ENCODE measurements at places on chromosomes 11 and 22.

DNA sequence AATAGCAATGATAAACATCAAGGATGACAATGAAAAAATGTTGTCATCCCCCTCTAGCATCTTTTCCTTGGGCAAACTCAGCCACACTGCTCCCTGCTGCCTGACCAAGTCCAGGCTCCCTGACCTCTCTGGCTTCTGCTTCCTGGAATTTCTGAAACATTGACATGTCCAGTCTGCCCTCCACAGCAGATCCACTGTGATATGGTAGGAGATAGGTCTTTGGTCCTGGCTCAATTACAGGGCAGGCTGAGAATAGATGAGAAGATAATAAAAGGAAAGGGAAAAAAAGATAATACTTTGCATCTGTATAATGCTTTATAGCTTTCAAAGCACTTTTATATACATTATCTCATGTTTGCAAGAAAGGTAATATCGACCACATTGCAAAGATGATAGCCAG, 417.7 kb downstream of the BUD13 start:
- no peaks in the 10 kb centered on the region for H3K4me1 ChIP-seq
- H3K36me3 ChIP-seq = no peaks in the 10 kb centered on the region
- no peak overlapping the region for H3K4me3 ChIP-seq
- DNase-seq = no peak
- no peak overlapping the region for H3K27ac ChIP-seq
- peaks cover 4% of the 10 kb centered on the region for H3K27me3 ChIP-seq

- peaks cover 7% of the 10 kb centered on the region for H3K27me3 ChIP-seq
- no peak for DNase-seq
- H3K4me3 ChIP-seq = no peak overlapping the region
- H3K4me1 ChIP-seq = no peaks in the 10 kb centered on the region
Observed at GRCh38 chr11:78748918-78749690, 174.4 kb upstream of the NARS2 start.

- peaks cover 8% of the 10 kb centered on the region for H3K27me3 ChIP-seq
- no peak for DNase-seq
- peak overlapping the region; percentile 95 for H3K27ac ChIP-seq
- H3K4me1 ChIP-seq = peaks cover 86% of the 10 kb centered on the region
- peak overlapping the region; percentile 86 for H3K4me3 ChIP-seq
Observed at GRCh38 chr11:1756791-1757771, 6.6 kb downstream of the CTSD start.

DNA sequence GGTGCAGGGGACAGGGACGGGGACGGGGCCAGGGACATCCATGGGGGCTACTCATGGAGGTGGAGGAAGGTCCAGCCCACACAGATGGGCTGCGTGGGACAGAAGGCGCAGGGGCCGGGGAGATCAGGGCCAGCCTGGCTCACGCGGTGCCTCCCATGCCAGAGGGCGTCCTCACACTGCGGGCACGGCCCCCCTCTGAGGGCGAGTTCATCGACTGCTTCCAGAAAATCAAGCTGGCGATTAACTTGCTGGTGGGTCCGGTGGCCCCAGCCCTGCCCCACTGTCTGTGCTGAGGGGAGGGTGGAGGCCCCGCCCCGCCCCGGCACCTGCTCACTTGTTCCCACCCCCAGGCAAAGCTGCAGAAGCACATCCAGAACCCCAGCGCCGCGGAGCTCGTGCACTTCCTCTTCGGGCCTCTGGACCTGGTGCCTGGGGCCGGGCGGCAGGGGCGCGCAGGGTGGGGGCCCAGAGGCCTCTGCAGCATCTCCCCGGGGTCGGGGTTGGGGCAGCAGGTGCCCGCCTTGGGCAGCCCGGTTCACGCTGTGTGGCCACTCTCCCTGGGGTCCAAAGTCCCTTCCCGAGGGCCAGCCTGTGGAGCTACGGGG, 15.8 kb downstream of the EPS8L2 start:
- peaks cover 6% of the 10 kb centered on the region for H3K27me3 ChIP-seq
- peaks cover 8% of the 10 kb centered on the region for H3K4me1 ChIP-seq
- H3K36me3 ChIP-seq = no peaks in the 10 kb centered on the region
- H3K4me3 ChIP-seq = no peak overlapping the region
- DNase-seq = no peak
- H3K27ac ChIP-seq = no peak overlapping the region

DNA sequence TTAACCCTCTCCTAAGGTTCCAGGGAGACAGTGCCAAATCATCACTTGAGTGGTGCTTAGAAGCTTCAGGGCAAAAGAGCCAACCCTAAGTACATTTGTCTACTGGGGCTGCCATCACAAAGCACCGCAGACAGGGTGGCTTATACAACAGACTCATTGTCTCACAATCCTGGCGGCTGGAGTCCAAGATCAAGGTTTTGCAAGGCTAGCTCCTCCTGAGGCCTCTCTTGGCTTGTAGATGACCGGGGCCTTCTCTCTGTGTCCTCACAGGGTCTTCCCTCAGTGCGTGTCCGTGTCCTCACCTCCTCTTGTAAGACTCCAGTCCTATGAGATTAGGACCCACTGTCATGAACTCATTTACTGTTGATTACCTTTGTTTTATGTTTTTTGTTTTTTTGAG, 34.1 kb upstream of the CD81 start:
- DNase-seq = no peak
- H3K27me3 ChIP-seq = peaks cover 7% of the 10 kb centered on the region
- peaks cover under 1% of the 10 kb centered on the region for H3K36me3 ChIP-seq
- no peak overlapping the region for H3K27ac ChIP-seq

DNA sequence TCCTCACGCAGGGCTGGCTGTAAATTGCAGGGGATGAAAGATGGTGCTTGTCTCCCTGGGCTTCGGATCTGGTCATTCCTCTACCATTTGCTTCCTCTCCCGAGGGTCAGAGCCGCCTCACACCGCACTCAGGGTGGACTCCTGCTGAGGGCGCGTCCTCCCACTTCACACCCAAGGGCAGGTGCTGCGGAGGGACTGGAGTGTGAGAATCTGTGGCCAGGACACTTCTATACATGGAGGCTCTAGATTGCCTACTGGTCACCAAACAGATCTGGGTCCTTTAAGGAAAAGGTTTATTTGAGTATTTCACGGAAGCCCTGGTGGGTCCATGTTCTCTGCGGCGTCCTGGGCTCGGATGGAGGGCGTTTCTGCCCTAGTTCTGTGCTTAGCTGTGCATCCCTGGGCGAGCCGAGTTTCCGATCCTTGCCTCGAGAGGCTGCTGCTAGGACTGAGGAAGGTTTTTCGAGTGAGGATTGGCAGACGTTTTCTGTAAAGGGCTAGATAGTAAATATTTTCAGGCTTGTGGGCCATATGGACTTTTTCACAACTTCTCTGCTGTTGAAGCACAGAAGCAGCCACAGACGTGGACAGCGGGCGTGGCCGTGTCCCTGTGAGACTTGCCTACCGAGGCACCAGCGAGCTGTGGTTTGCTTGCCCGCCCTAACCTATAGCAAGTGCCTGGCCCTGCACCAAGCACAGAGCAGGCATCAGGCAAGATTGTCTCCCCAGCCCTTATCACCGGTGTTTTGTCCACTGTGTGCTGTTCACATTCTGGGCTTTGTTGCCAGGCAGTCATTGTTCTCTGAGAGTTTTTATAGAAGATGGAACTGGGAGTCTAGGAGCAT, 279.0 kb downstream of the TBC1D22A start:
- peaks cover 43% of the 10 kb centered on the region for H3K4me1 ChIP-seq
- H3K27ac ChIP-seq = no peak overlapping the region
- peaks cover 4% of the 10 kb centered on the region for H3K36me3 ChIP-seq
- H3K27me3 ChIP-seq = peaks cover 14% of the 10 kb centered on the region

DNA sequence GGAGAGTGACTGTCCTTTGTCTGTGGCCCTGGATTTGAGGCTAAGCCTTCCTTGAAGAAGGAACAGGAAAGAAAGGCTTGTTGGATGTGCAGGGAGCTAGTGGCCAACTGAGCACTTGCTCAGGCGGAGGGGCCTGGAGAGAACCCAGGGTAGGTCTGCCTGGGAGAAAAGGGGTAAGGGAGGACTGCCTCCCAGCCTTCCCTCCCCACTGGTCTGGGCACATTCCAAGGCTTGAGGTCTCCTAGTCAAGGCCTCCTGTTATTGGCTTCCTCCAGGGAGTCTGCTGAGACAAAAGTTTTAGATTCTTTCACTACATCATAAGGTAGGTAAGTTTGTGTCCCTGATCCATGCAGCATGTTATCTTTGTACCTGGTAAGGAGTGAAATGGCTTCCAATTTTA, 15.2 kb downstream of the KCNQ1OT1 start:
- no peak overlapping the region for H3K27ac ChIP-seq
- H3K27me3 ChIP-seq = no peaks in the 10 kb centered on the region
- no peak for DNase-seq
- no peak overlapping the region for H3K4me3 ChIP-seq
- no peaks in the 10 kb centered on the region for H3K4me1 ChIP-seq
- H3K36me3 ChIP-seq = no peaks in the 10 kb centered on the region

GRCh38 chr11:66084821-66085475, 14.9 kb downstream of the PACS1 start:
- peaks cover under 1% of the 10 kb centered on the region for H3K36me3 ChIP-seq
- no peak overlapping the region for H3K4me3 ChIP-seq
- no peak for DNase-seq

- H3K27me3 ChIP-seq = peaks cover 4% of the 10 kb centered on the region
- H3K27ac ChIP-seq = peak overlapping the region; percentile 100
- H3K4me1 ChIP-seq = peaks cover 57% of the 10 kb centered on the region
- peak; percentile 14 for DNase-seq
- H3K36me3 ChIP-seq = peaks cover 20% of the 10 kb centered on the region
Observed at GRCh38 chr22:41681616-41682015, 7.1 kb downstream of the SNU13 start.

- DNase-seq = no peak
- H3K36me3 ChIP-seq = peaks cover 10% of the 10 kb centered on the region
- peaks cover 29% of the 10 kb centered on the region for H3K4me1 ChIP-seq
- H3K27me3 ChIP-seq = no peaks in the 10 kb centered on the region
- no peak overlapping the region for H3K27ac ChIP-seq
Observed at GRCh38 chr22:45157907-45158306, 5.8 kb upstream of the NUP50 start.

GRCh38 chr22:39937906-39938305, 22.3 kb upstream of the TMA7B start:
- H3K27ac ChIP-seq = peak overlapping the region; percentile 52
- peak overlapping the region; percentile 21 for H3K4me3 ChIP-seq

- H3K36me3 ChIP-seq = no peaks in the 10 kb centered on the region
- no peak for DNase-seq
- H3K4me1 ChIP-seq = peaks cover 99% of the 10 kb centered on the region
- H3K4me3 ChIP-seq = peak overlapping the region; percentile 66
- peak overlapping the region; percentile 89 for H3K27ac ChIP-seq
Observed at GRCh38 chr11:3879216-3879966, 23.9 kb downstream of the STIM1 start.

DNA sequence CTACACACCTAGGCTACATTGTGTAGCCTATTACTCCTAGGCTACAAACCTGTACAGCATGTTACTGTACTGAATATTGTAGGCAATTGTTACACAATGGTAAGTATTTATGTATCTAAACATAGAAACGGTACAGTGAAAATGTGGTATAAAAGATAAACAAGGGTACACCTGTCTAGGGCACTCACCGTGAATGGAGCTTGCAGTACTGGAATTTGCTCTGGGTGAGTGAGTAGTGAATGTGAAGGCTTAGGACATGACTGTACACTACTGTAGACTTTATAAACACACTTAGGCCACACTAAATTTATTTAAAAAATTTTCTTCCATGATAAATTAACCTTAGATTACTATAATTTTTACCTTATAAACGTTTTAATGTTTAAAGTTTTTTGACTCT, 171.7 kb upstream of the NCAM1 start:
- no peaks in the 10 kb centered on the region for H3K36me3 ChIP-seq
- no peak for DNase-seq
- peaks cover 8% of the 10 kb centered on the region for H3K4me1 ChIP-seq
- no peak overlapping the region for H3K27ac ChIP-seq
- no peak overlapping the region for H3K4me3 ChIP-seq
- H3K27me3 ChIP-seq = peaks cover 5% of the 10 kb centered on the region

GRCh38 chr11:72222106-72222891, 2.3 kb upstream of the INPPL1 start:
- peaks cover 45% of the 10 kb centered on the region for H3K4me1 ChIP-seq
- no peaks in the 10 kb centered on the region for H3K36me3 ChIP-seq
- peak overlapping the region; percentile 96 for H3K4me3 ChIP-seq

DNA sequence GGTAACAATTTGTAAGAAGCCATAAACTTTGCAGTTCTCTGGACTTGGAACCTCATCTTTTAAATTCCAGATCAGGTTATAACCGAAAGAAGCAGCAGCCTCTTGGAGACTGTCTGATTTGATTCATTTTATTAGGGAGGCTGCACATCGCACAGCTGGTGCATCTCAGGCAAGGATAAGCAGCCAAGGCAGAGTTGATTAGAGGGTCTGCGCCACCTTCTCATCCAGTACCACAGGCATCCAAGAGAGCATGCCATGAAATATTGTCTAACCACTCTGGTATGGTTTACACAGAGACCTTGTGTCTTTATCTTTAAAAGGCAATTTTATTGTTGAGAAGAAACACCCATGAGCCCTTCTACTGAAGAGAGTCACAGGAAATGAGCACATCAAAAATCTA, 16.2 kb upstream of the CWF19L2 start:
- no peak overlapping the region for H3K4me3 ChIP-seq
- DNase-seq = no peak
- no peak overlapping the region for H3K27ac ChIP-seq
- H3K4me1 ChIP-seq = no peaks in the 10 kb centered on the region
- peaks cover 2% of the 10 kb centered on the region for H3K27me3 ChIP-seq

- H3K27me3 ChIP-seq = no peaks in the 10 kb centered on the region
- H3K36me3 ChIP-seq = no peaks in the 10 kb centered on the region
- DNase-seq = no peak
- no peaks in the 10 kb centered on the region for H3K4me1 ChIP-seq
- H3K4me3 ChIP-seq = no peak overlapping the region
Observed at GRCh38 chr22:20173246-20173645, 22.4 kb upstream of the CCDC188 start.

- no peak overlapping the region for H3K4me3 ChIP-seq
- no peaks in the 10 kb centered on the region for H3K27me3 ChIP-seq
- H3K4me1 ChIP-seq = no peaks in the 10 kb centered on the region
- H3K27ac ChIP-seq = no peak overlapping the region
Observed at GRCh38 chr11:131137046-131137445, 220.8 kb upstream of the SNX19 start.

GRCh38 chr11:44600839-44601383, 35.4 kb downstream of the CD82 start:
- no peak overlapping the region for H3K4me3 ChIP-seq
- H3K4me1 ChIP-seq = peaks cover 9% of the 10 kb centered on the region
- no peak overlapping the region for H3K27ac ChIP-seq
- H3K27me3 ChIP-seq = peaks cover 2% of the 10 kb centered on the region
- no peak for DNase-seq
- no peaks in the 10 kb centered on the region for H3K36me3 ChIP-seq

GRCh38 chr11:11230802-11231562, 122.1 kb downstream of the CSNK2A3 start:
- peaks cover 1% of the 10 kb centered on the region for H3K27me3 ChIP-seq
- H3K36me3 ChIP-seq = no peaks in the 10 kb centered on the region
- H3K27ac ChIP-seq = no peak overlapping the region
- no peak overlapping the region for H3K4me3 ChIP-seq
- no peak for DNase-seq

- DNase-seq = no peak
- H3K4me3 ChIP-seq = no peak overlapping the region
- H3K27ac ChIP-seq = no peak overlapping the region
- H3K4me1 ChIP-seq = no peaks in the 10 kb centered on the region
Observed at GRCh38 chr11:101618709-101619108, 34.9 kb upstream of the TRPC6 start.
